ENCODE measurements at places on chromosomes 7 and 10.
A peak's percentile ranks its signal among the peaks of the same experiment; 100 is the strongest.

DNA sequence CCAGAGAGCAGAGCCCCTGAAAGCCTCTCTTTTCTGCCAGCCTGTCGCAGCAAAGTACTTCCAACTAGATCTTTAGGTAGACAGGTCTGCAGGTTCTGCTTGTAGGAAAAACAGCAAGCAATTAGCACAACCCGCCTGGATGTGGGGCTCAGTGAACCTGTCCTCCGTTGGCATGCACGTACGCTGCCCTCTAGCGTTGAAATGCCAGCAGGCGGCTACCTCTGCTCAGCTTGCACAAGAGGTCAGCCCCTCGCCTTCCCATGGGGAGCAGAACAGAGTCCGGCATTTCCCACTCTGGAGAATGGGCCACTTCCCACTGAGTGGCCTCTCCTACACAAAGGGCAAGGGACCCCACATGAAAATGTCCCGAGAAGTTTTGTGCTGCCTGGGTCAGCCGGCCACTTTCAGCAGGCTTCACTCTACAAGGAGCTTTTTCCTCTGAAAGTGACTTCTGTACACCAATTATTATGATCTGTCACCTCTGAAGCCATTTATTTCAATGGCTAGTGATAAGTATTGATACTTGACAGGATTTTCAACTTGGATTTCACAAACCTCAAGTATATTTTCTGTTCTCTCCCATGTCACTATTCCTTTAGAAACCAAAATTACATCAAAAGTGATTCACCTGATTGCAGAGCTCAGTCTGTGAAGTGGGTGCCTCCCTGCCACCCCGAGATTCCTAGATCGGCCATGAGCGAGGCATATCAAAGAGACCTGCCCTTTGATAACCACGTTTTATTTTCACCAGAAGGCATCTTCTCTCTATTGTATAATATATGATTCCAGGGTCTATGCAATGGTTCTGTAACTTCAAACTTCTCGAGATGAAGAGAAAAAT, 56.7 kb downstream of the JCAD start:
- DNase-seq = peak; percentile 61

GRCh38 chr10:100192350-100192749, 6.5 kb upstream of the ERLIN1 start:
- DNase-seq = no peak

DNA sequence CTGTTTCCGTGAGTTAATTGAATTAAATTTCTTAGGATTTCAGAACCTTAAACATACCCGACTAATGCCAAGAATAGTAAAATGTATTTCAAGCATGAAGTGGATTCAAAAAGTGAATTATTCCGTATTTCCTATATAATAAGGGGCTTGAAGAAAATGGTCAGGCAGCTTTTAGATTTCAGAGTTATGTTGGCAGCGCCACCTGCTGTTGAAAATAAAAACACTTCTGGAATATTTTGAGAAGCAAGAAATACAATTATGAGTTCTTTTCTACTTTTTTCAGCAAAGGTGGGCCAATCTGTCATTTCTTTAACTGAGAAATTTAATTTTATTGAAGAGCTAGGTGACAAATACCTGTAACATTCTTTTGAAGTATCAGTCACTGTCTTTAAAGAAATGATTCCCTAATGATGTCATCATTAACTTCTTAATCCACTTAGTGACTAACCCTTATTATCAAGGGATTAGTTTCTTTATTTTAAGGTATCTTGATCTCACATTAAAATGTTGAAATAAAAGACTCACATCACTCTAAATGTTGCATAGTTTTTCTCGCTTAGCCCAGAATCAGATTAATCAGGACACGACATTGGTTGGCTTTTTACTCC, 36.6 kb upstream of the AGR3 start:
- peak; percentile 71 for DNase-seq

- no peak for DNase-seq
These were observed 104.7 kb upstream of the EEPD1 start for GRCh38 chr7:36048141-36048901.

- no peak for DNase-seq
These were observed 234.6 kb downstream of the DIP2C start for GRCh38 chr10:454860-455259.

GRCh38 chr7:25777969-25778708, 373.9 kb upstream of the NFE2L3 start:
- no peak for DNase-seq

- DNase-seq = no peak
These were observed 1.2 kb downstream of the OPN4 start for GRCh38 chr10:86655596-86655995.

DNA sequence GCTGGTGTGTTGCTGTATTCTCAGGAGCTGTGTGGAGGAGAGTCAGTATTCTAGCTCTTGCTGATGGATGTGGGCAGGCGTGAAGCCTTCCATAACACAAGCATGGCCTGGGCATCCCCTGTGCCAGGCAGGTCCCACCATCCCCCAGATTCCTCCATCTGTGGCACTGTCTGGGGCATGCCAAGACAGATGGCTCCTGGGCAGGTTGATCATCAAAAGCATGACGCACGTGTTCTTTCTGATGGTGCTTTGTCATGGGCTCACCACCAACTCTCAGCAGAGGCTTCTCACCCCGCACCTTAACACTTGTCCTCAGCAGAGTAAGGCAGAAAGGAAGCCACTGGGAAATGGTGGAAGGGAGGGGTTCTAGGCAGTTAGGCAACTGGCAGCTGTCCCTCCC, 364.3 kb downstream of the PLXNA4 start:
- DNase-seq = no peak

GRCh38 chr7:32255036-32255435, 184.8 kb upstream of the PDE1C start:
- no peak for DNase-seq

DNA sequence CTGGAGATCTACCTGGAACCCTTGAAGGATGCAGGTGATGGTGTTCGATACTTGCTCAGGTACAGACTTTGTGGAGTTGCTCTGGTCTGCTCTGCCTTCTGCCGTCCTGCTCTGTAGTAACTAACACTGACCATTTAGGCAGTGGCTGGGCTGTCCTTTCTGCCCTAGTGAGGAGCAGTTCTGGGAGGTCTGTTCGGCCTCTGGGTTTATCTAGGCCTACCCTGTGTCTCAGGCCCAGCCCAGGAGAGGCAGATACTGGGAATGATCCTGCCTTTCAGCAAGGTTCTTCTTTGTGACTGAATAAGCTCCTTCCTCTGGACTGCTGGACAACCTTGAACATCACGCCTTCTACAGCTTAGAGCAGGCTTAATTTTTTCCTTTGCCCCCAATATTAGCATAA, 1.7 kb downstream of the ZFYVE27 start:
- DNase-seq = no peak

DNA sequence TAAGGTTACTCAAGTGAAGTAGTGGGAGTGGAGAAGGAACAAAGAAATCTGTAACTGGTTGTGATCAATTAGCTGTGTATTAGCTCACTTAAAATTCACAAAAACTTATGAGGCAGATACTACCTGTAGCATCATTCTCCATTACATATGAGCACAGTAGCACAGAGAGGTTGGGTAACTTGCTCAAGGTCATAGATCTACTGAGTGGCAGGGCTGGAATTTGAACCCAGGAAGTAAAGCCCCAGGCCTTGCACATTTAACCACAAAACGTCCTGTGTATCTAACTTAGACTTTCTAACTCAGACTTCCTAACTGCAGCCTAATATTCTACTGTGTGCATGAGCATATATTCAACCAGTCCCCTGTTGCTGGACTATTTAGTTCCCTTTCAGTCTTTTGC, 5.6 kb upstream of the SLF2 start:
- DNase-seq = peak; percentile 62

GRCh38 chr10:21184216-21184615, 287.1 kb upstream of the NEBL start:
- DNase-seq = no peak

DNA sequence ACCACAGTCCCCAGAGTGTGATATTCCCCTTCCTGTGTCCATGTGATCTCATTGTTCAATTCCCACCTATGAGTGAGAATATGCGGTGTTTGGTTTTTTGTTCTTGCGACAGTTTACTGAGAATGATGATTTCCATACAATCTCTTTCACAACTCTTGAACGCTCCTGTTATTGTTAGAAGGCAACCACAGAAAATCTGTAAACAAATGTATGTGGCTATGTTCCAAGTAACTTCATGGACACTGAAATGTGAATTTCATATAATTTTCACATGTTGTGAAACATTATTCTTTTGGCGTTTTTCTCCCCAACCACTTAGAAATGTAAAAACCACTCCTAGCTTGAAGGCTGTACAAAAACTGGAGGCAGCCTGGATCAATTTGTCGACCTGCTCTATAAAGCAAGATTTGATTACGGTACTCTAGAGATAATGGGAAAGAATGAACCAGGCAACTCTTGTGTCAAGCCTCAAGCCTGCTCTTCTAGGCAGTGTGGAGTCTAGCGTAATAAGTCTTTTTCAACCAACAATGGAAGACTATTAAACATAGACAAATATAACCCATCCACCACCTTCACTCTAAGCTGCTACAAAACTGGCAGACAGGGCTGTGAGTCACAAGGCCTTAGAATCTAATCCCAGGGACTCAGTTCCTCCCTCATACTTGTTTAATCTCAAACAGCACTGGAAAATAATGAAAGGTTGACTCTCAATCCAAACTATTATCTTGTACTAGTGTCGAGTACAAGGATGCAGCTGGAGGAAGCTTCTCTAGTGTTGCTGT, 22.7 kb downstream of the ARL3 start:
- no peak for DNase-seq

GRCh38 chr10:27861781-27862180, 116.2 kb upstream of the MKX start:
- no peak for DNase-seq

GRCh38 chr10:6275022-6275997, 72.6 kb downstream of the PFKFB3 start:
- DNase-seq = peak; percentile 66

GRCh38 chr10:29955329-29955935, 104.0 kb downstream of the JCAD start:
- no peak for DNase-seq

GRCh38 chr7:16095171-16095950, 326.0 kb downstream of the CRPPA start:
- no peak for DNase-seq

DNA sequence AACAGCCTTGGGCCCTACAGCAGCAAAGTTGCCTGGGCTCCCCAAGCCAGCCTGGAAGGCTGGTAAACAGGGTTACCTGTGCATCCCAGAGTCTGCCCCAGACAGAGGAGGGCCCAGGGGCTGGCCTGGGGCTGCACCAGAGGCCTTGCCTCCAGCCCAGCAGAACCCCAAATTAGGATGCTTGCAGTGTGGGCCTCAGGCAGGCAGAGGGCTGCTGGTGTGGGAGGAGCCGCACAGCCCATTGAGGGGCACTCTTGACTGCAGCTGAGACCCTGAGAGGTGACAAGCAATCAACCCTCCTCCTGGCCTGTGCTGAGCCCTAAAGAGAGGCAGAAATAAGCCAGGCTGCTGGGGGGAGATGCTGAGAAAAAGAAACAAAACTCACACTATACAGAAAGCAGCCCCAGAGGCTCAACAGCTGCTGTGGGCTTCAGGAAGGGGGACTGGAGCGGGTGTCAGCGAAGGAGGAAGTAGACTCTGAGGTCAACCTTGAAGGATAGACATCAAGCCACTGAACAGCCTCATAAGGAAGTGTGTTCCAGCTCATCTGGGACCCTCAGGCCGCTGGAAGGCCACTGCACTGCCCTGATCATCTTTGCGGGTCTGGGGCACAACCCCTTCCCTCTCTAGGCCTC, 6.6 kb downstream of the AIFM2 start:
- DNase-seq = no peak

DNA sequence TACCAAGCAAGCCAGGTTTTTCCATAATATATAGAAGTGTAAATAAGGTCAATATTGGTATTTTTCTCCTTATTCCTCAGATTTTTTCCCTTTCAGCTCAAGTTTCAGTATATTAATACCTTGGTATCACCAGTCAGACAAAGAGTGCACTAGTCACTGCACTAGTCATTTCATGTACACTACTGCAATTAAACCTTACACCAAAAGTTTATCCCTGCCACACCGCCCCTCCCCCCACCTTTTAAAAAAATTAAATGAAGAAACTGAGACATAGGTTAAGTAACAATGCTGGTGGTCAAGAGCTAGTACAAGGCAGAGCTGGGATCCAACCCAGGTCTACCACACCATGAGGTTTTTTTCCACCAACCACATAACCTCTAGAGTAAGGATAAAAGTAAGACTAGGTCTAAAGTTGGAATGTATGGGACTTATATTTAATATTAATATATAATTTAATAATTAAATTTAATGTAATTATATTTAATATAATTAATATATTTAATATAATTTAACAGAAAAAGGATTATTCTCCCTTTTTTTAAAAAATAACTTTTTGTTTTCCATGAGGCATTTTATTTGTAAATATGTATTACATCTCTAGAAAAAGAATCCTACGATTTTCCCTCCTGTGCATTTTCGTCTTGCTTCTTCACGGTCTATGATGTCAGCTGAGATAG, 68.5 kb downstream of the NT5C2 start:
- DNase-seq = no peak

- DNase-seq = no peak
These were observed 509.7 kb upstream of the PODXL start for GRCh38 chr7:132065989-132066603.

- DNase-seq = peak; percentile 66
These were observed 9.2 kb upstream of the FOXP2 start for GRCh38 chr7:114405427-114405826.

DNA sequence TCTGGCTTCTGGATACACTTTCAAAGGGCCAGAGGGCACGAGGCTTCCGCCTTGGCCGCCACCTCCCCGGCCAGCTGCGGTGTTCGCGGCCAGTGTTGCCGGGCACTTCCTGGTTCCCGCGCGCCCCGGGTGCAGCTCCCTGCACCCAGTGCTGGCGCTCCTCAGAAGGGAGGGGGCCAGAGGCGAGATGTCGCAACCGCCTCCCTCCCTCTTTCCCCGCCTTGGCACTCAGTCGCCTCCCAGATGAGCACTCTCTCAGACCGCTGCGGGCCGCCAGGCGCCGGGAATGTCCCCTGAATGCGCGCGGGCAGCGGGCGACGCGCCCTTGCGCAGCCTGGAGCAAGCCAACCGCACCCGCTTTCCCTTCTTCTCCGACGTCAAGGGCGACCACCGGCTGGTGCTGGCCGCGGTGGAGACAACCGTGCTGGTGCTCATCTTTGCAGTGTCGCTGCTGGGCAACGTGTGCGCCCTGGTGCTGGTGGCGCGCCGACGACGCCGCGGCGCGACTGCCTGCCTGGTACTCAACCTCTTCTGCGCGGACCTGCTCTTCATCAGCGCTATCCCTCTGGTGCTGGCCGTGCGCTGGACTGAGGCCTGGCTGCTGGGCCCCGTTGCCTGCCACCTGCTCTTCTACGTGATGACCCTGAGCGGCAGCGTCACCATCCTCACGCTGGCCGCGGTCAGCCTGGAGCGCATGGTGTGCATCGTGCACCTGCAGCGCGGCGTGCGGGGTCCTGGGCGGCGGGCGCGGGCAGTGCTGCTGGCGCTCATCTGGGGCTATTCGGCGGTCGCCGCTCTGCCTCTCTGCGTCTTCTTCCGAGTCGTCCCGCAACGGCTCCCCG, at the start of gene FFAR4:
FFAR4 (plus strand) TSS at position 231 of the 842 bp plus-strand sequence; CDS start at position 287, 56 bp downstream.
- peak; percentile 54 for DNase-seq

All from small intestine (tissue), 16 donors.